ENCODE measurements at places on chromosomes 7 and 10.

DNA sequence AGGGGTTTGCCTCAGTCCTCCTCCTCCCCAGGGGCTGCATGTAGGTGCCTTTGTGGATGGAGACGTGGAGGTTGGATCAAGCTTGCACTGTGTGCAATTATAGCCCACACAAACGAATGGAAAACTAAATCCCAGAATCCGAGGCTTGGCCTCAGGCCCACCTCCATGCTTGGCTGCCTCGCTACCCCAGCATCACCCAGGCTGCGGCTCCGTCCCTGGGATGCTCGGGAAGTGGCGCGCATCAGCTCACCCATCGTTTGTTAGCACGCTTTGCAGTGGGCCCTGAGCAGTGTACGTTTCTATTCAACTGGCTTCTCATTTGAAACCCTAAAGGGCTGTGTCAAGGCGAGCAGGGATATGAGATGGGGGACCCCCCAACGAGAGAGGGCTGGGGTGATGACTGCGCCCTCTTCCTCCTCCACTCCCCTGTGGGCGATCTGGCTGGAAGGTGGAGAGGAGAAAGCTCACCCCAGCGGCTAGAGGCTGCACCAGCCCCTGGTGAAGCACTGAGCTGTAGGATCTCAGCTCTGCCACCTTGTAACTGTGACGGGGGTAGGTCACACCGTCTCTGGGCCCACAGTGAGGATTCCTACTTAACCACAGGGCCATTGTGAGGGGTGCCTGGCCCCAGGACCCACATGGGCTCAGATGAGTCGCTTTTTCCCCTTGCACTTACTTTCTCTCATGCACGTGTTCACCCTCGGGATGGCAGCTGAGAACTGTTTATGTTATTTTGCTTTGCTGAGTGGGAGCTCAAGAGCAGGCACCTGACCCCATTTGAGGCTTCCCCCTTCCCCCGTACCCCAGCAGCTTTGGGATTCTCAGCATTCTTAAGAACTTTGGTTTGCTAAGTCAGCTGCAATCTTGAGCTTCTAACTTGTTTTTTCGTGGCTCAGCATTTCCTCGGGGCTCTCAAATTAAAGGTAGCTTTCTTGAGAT is 12.7 kb upstream of the BTBD16 start:
- peak; percentile 41 for DNase-seq

- DNase-seq = no peak
These were observed 12.2 kb downstream of the MCU start for GRCh38 chr10:72704117-72704516.

DNA sequence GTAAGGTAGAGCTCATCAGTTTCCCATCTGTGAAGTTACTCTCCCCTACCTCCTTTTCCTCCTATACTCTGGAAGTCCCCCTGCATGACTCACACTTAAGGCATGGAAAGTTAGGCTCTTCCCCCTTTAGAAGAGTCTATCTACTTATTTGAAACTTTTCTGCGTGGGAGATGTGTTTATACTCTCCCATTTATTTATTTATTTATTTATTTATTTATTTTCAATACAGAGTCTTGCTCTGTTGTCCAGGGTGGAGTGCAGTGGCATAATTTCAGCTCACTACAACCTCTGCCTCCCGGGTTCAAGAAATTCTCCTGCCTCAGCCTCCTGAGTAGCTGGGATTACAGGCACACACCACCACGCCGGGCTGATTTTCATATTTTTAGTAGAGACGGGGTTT is 107.5 kb upstream of the JCAD start:
- no peak for DNase-seq

- DNase-seq = no peak
These were observed 273.8 kb downstream of the AUTS2 start for GRCh38 chr7:69871886-69872569.

- DNase-seq = peak; percentile 10
These were observed 713 bp upstream of the GRIFIN start for GRCh38 chr7:2476776-2477446.

- DNase-seq = no peak
These were observed 35.3 kb downstream of the PALD1 start for GRCh38 chr10:70513848-70514309.

DNA sequence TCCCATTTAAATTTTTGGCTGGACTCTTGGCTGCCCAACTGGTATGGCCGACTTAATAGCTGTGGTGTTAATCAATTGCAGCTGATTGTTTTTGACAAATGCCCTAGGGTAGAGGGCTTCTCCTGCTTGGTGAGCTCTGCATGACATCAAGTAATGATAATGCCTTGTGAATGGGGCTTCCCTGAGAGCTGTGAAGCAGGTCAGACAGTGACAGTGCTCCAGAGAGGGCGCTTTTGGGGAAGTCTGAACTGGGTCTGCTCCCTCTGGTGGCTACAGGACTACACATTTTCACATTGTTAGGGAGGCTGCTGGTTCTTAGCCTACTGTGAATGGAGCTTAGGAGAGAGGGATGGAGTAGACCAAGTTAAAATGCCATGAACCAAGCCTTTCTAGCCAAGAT is 98.8 kb downstream of the SDK1 start:
- peak; percentile 7 for DNase-seq

DNA sequence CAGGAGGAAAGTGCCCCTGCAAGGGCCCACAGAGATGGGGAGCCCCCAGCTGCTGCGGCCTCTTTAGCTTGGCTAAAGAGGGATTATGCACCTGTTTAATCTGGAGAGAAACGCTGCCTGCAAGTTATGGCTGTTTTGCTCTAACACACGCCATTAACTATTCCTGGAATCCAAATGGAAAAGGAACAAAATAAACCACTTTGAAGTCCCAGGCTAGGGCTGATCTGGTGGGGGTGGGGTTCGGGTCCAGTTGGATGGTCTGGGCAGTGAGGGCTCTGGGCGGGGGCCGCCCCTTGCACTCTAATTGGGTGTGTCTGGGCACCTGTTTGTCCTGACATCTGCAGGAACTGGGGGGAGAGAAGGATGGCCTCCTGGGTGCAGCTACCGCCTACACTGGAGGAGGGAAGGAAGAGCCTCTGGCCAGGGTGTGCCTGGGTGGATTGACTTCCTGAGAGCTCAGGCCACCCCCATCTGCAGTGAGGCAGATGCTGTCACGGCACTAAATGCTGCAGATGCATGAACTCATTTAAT is 300.6 kb downstream of the ZEB1 start:
- peak; percentile 92 for DNase-seq

DNA sequence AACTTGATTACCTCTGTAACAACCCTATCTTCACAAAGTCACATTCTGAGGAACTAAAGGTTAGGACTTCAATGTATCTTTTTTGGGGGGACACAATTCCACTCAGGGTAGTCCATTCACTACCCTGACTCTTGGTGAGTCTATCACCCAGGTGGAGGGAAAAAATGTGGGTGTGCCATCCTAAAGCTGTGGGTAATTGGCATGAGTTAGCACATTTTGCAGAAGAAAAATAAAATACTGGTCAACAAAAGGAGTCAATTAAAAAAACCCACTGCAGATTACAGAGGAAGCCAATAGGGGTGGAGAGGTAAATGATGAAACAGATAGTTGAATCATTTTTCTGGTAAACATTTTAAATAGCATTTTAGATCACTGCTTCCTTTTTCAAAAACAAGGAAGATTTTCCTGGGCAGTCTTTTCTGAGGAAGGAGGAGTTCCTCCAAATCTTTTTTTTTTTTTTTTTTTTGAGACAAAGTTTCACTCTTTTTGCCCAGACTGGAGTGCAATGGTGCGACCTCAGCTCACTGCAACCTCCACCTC is 5.1 kb upstream of the BLVRA start:
- DNase-seq = no peak

All from muscle of leg (tissue), 16 donors.